ENCODE measurements at places on chromosomes 2 and 18.

DNA sequence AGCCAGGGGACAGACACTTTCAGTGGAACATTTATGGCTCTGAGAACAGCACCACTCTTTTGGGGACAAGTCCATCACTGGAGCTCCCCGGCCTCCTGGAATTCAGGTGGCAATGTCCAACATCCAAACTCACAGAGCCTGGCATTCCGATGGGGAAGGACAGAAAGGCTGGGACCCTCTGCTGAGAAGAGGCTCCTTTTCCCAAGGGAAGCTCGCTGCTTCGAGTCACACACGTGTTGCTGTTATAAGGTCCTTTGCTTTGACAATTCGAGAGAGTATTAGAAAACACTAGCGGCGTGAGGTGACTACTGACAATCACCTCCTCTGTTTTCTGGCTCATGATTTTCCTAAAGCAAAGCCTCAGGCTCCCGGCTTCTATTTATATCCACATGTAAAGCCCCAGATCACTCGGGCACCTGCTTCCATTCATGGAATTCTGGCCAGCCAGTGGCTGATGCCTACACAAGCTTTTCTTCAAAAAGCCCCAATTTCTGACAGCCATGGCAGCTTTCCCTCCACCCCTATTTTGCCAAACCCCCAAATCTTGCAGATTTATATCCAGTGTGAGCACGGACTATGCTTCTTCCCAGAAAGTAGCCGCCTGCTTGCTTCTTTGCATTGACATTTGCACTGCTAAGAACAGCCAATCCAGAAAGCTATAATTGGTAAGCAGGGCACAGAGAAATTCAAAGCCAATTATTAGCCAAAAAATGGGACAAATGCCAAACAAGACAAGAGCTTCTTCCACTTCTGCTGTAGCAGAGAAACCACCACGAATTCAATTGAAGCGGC is 67.3 kb downstream of the NDUFA10 start:
- no peak for DNase-seq

GRCh38 chr18:13544953-13545352 is 181.4 kb downstream of the FAM210A start:
- no peak for DNase-seq

- DNase-seq = no peak
Observed at GRCh38 chr2:21891191-21891590, 767.4 kb downstream of the TDRD15 start.

GRCh38 chr18:72089432-72089831 is 454.7 kb downstream of the CBLN2 start:
- DNase-seq = no peak

- no peak for DNase-seq
Observed at GRCh38 chr2:21696900-21697299, 573.1 kb downstream of the TDRD15 start.

Measured in hematopoietic multipotent progenitor cell treated with erythropoietin and hydrocortisone succinate and interleukin-3 and kit ligand, for 8 days (in vitro differentiated cells).